Activated CD8-positive, alpha-beta T cell treated with anti-CD3 and anti-CD28 coated beads for 36 hours (primary cell): ENCODE measurements at places on chromosomes 12 and 14. TPM values are rescaled to one million over a fixed set of nuclear protein-coding genes. Genes with fewer than 3 reads are reported as not detected.

DNA sequence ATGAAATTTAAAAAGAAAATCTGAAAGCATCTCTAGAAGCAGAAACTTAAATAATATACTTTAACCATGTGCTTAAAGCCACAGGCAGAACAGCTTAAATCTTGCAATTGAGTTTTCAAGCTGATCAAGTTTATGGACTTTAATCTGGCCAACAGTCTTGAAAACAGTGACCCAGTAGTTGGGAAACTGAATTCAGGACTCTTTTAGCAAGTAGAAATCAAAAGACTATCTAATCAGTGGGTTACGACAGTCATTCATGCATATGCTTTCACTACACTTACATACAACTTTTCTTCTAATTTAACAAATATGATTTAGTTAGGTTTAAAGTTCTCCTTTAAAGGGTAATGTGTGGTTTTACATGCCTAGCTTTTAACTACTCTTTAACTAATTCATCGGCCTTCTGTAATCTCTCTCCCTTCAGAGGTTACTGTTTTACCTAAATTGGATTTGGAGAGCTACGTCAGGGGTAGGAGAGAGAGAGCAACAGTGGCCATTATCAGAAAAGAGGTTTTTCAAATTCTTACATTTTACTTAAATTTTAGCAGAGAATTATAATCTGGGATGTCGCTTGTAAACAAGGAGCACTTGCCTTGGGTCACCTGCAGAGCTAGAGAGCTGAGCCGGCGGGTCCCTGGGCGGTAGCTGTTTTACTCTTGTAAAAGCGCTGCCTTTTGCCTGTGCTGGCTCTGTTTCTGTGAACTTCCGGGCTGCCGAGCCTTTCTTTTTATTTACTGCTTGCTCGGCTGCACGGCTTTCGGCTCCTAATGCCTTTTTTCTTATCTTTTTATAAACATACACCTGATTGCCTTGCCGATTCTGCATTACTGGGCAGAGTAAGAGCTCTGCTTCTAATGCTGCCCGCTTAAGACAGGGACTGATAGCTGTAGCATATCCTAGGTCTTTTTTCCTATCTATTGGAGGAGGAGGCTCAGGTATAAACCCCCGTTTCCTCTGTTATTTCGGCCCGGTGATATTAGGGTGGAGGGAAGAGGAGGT is 17.4 kb upstream of the LYZ start:
- DNase-seq = peak; percentile 72

GRCh38 chr14:22143363-22143762 is 445.7 kb downstream of the DAD1 start:
- DNase-seq = no peak

Gene PROX2
- total RNA-seq = 0.38 TPM

- no peak for DNase-seq
Observed at GRCh38 chr14:91844029-91844428, 23.3 kb downstream of the TC2N start.

Gene ETV6
- total RNA-seq = 20.5 TPM

GRCh38 chr12:88579161-88579517 is 1.1 kb downstream of the KITLG start:
- no peak for DNase-seq
